Non-pigmented ciliary epithelial cell (primary cell): ENCODE measurements at places on chromosomes 2 and 18.

DNA sequence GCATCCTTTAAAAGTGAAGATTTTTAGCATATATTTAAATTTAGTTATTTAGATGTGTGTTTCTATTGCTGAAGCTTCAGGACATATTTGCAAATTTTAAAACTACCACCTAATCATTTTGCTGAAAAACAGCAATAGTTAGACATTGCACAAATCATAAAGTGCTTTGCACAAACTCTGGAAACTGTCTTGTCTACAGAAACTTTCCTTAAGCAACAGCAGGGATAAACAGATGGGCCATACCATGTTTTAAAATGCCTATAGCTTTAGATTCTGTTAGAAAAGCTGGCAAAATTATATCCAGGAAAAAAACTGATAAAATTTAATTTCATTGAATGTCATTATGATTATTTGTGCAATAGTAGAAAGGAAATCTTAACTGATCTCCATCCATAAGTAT, 1313.9 kb upstream of the ACVR2A start:
- no peak for DNase-seq

DNA sequence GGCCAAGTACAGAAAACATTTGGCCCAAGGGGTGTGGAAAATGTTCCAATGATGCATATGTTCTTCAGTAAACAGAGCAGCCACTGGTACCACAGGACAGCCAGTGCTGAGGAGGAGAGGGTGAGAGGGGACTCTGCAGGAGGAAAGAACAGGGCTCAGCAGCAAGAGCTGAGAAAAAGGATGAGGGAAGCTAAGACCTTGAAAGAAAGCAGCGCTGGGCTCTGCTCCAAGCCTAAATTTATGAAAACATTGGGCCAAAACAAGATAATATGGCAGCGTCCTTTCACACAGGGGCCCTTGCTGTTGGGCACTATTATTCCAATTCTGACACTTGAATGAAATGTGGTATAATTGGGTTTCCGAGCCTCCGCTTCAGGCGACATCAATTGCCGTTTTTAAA, 939.0 kb upstream of the FANCL start:
- DNase-seq, result no peak

- DNase-seq, result no peak
Observed at GRCh38 chr2:189874586-189875320, 90.5 kb downstream of the PMS1 start.

GRCh38 chr2:187566266-187566665, 12.0 kb upstream of the TFPI start:
- DNase-seq, result no peak

DNA sequence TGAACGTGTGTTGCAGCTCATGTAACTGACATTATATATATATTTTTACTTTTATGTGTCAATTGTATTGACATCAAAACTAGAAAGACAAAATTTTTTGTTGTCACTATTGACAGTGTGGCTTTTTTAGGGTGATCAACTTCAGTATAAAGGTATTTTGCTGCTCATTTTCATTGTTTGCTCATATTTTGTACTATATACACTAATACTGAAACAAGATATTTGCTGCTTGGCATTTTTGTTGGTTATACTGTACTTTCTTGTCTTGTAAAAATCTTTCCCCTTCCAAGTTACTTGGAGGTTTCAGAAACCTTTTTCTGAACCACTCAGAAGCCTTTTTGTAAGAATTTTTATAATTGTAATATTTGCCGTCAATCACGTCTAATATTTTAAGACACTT, 16.5 kb downstream of the AFTPH start:
- no peak for DNase-seq

DNA sequence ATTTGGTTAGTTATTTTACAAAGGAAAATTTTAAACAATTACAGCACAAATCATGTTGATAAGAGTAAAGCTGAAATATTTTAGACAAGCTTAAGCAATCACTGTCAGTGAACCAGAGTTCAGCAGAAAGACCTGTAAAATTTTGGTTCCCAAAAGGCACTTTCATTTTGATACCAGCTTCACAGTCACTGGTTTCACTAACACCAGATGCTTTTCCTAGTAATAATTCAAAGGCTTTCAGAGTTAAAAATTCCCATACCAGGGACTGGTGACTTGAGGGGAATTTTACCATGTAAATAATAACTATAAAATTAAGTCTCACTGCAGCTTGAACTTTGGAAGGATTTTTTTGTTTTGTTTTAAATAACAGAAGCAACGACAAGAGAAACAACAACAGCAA, 102.3 kb upstream of the CD302 start:
- no peak for DNase-seq
